T-helper 1 cell treated with Interleukin-12 subunit alpha and Interleukin-12 subunit beta and Interleukin-4 antibody, amounts not matched to agents 30 ng/mL and 1 ng/mL, for 36 hours (primary cell): ENCODE measurements at places on chromosomes 2 and 18. TPM values are rescaled to one million over a fixed set of nuclear protein-coding genes. Genes with fewer than 3 reads are reported as not detected.

DLGAP1 gene
- 0.44 and 0.86 TPM in 2 replicates for total RNA-seq

C2orf66 gene
- total RNA-seq, result 1.2 and 1.8 TPM in 2 replicates

RAX gene
- total RNA-seq, result not detected in 2 replicates

IL1B gene
- not detected in 2 replicates for total RNA-seq

RNF125 gene
- 40.3 and 41.4 TPM in 2 replicates for total RNA-seq

ASTL gene
- total RNA-seq, result 1.1 TPM in 1 of 2 replicates, not detected in the other

ST8SIA5 gene
- 0.32 TPM in 1 of 2 replicates, not detected in the other for total RNA-seq

ANKRD62 gene
- total RNA-seq, result not detected in 2 replicates

STON1 gene
- total RNA-seq, result 1.5 and 1.6 TPM in 2 replicates

SIX3 gene
- not detected in 2 replicates for total RNA-seq

DLX1 gene
- not detected in 2 replicates for total RNA-seq

CCBE1 gene
- not detected in 2 replicates for total RNA-seq

CYRIA gene
- 1.0 and 1.8 TPM in 2 replicates for total RNA-seq

ANTXR1 gene
- total RNA-seq, result 0.07 and 0.15 TPM in 2 replicates

STARD6 gene
- total RNA-seq, result 0.27 TPM in 1 of 2 replicates, not detected in the other

CYP20A1 gene
- total RNA-seq, result 25.0 and 26.5 TPM in 2 replicates

TUBB8B gene
- not detected in 2 replicates for total RNA-seq

COX5B gene
- total RNA-seq, result 200 and 209 TPM in 2 replicates

VWC2L gene
- not detected in 2 replicates for total RNA-seq

CENPA gene
- total RNA-seq, result 27.7 and 29.5 TPM in 2 replicates

REG1A gene
- total RNA-seq, result not detected in 2 replicates

MAB21L4 gene
- not detected in 2 replicates for total RNA-seq

HSBP1L1 gene
- total RNA-seq, result 12.0 and 13.0 TPM in 2 replicates

REG3G gene
- total RNA-seq, result not detected in 2 replicates

FBLN7 gene
- 14.3 and 14.7 TPM in 2 replicates for total RNA-seq

HOXD3 gene
- not detected in 2 replicates for total RNA-seq

CHN1 gene
- 1.8 and 2.0 TPM in 2 replicates for total RNA-seq

IRS1 gene
- 6.3 TPM in 2 replicates for total RNA-seq

MTCL1 gene
- total RNA-seq, result 0.42 and 0.56 TPM in 2 replicates

LBX2 gene
- total RNA-seq, result 0.42 and 0.98 TPM in 2 replicates

CNDP1 gene
- 0.20 TPM in 1 of 2 replicates, not detected in the other for total RNA-seq

FOXD4L1 gene
- total RNA-seq, result 0.10 and 0.24 TPM in 2 replicates

ERICH2 gene
- total RNA-seq, result not detected in 2 replicates

SERPINB13 gene
- total RNA-seq, result not detected in 2 replicates

SAG gene
- total RNA-seq, result not detected in 2 replicates

AFF3 gene
- total RNA-seq, result 0.93 and 1.2 TPM in 2 replicates

MRPS9 gene
- 20.2 and 20.6 TPM in 2 replicates for total RNA-seq

FLACC1 gene
- 1.4 and 2.4 TPM in 2 replicates for total RNA-seq

CAPN14 gene
- 0.44 and 0.68 TPM in 2 replicates for total RNA-seq

ARMC9 gene
- total RNA-seq, result 1.4 and 1.5 TPM in 2 replicates

MREG gene
- 7.9 and 8.7 TPM in 2 replicates for total RNA-seq

CCDC74B gene
- 1.5 and 1.7 TPM in 2 replicates for total RNA-seq

CYTIP gene
- 484 and 497 TPM in 2 replicates for total RNA-seq

SERPINB4 gene
- total RNA-seq, result not detected in 2 replicates

POTEF gene
- not detected in 2 replicates for total RNA-seq

PROM2 gene
- 0.78 and 1.4 TPM in 2 replicates for total RNA-seq

GPR17 gene
- not detected in 2 replicates for total RNA-seq

PLEKHH2 gene
- total RNA-seq, result 0.05 and 0.10 TPM in 2 replicates

GREB1 gene
- total RNA-seq, result 0.12 and 0.27 TPM in 2 replicates

NTSR2 gene
- total RNA-seq, result not detected in 2 replicates

C2orf80 gene
- total RNA-seq, result not detected in 2 replicates

KCNF1 gene
- total RNA-seq, result not detected in 2 replicates

APCDD1 gene
- not detected in 2 replicates for total RNA-seq

TMEM37 gene
- not detected in 2 replicates for total RNA-seq

SERPINB10 gene
- not detected in 2 replicates for total RNA-seq
